ENCODE measurements at places on chromosomes 4 and X.

DNA sequence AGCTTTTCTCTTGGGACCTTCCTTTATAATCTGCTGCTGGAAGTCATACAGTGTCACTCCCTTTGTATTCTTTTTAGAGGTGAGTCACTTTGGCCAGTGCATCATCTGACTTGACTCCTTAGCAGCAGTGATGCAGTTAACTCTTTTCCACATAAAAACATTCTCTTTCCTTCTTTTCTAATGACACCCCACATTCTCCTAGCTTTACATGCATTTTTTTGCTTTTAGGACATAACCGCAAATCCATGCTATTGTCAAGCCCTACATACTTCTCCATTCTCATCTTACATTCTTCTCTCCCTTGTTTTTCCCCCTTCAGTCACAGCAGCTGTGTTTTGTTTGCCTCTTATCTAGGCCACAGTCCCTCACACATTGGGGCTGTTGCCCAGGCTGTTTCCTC lies 55.1 kb downstream of the ZNF330 start:
- DNase-seq = no peak

DNA sequence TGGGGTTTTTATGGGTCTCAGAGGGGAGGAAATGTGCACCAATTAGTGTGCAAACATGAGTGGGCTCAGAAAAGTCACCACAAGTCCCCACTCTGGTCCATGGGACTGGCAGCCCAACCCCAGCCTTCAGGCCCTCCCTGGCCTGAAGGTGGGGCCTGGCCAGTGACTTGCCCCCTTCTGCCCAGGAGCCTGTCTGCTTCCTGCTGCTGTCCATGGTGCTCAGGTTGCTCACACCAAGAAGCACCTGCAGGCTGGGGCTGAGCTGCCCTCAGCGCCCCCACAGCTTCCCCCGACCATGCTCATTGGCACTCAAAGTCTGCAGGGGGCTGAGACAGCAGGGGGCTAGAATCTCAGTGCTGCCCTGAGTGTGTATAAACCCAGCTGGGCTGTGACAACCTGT lies 30.6 kb upstream of the GC start:
- no peak for DNase-seq

DNA sequence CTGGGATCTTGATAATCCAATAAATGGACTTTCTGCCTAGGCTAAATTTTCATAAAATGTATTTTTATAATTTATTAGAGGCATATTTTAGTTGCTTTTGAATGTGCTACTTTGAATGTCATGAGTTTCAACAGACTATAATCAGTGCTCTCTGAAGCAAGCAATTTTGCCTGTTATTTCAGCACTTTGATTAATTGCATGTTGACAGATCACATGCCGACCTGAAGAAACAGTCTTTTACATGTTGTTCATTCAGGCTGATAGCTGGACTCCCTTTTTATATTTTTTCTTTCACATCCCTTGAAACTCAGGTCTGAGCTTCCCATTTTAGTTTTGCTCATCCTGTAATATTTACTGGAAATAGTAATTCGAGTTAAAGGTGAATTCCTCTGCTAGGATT lies 341.0 kb downstream of the NAP1L3 start:
- no peak for DNase-seq

GRCh38 chr4:103046416-103047290 lies 27.1 kb upstream of the SLC9B1 start:
- peak; percentile 62 for DNase-seq

DNA sequence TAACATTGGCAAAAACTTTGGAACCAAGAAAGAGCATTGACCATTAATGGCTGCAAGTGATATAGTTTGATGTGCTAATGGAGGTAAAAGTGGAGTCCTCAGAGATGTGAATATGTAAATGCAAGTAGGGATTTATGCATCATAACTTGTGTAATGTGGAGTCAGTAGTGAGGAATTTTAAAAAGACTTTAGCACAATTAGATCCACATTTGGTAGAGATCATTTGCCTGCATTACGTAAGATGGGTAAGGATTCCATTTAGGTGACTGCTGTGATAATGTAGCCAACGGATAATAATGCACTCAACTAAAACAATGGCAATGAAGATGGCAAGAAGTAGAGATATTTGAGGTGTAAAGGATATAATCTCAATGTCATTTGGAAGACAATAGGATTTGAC lies 1128.4 kb downstream of the ADGRL3 start:
- no peak for DNase-seq

- peak; percentile 91 for DNase-seq
Observed at GRCh38 chr4:18106620-18107019, 85.1 kb upstream of the LCORL start.

DNA sequence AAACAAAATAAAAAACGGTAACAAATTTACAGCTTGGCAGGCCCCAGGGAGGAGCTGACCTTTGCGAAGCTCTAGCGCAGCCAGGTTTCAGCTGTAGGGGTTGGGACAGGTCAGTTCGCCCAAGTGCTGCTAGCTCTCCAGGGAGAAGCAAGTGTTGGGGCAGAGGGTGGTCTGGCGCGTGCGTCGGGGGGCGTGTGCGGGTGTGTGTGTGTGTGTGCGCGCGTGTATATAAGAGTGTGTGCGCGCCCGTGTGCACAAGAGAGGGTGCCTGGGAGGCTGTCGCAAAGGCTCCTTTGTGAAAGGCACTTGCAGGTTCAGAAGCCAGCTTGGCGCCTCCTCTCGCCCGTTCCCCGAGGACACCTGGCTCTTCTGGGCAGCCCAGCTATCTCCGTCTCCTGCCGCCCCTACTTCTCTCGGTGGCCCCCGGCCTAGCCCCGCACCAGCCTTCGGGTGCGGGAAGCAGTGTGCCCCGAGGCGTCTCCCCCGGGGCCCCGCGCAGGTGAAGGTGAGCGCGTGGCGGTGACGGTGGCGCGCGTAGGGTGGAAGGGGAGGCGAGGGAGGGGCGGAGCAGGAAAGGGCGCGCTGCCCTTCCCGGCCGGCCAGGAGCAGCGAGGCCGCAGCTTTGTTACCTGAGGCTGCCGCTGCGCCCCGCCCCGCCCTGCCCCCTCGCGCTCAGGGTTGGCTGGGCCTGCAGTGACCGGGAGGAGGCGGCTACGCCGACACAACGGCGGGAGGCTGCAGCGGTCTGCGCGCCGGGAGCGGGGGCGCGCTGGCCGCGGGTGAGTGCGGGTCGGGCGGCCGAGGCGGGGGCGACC lies at the start of gene FHDC1:
FHDC1 (plus strand) TSS at position 693 of the 815 bp plus-strand sequence. CDS start 6,735 bp downstream, outside the sequence.
- peak; percentile 36 for DNase-seq

GRCh38 chr4:143241892-143242291 lies 57.2 kb downstream of the USP38 start:
- DNase-seq = no peak

- DNase-seq = no peak
Observed at GRCh38 chr4:113447769-113448168, 313.8 kb downstream of the CAMK2D start.

GRCh38 chr4:123617791-123618190 lies 221.2 kb downstream of the SPRY1 start:
- no peak for DNase-seq

GRCh38 chr4:16516796-16517439 lies 290.6 kb upstream of the TAPT1 start:
- peak; percentile 45 for DNase-seq

- DNase-seq = no peak
Observed at GRCh38 chr4:13615161-13615560, 12.4 kb downstream of the BOD1L1 start.

- DNase-seq = no peak
Observed at GRCh38 chr4:80229590-80229989, 32.3 kb downstream of the PRDM8 start.

GRCh38 chr4:6746721-6747293 lies 30.8 kb downstream of the BLOC1S4 start:
- DNase-seq = no peak

DNA sequence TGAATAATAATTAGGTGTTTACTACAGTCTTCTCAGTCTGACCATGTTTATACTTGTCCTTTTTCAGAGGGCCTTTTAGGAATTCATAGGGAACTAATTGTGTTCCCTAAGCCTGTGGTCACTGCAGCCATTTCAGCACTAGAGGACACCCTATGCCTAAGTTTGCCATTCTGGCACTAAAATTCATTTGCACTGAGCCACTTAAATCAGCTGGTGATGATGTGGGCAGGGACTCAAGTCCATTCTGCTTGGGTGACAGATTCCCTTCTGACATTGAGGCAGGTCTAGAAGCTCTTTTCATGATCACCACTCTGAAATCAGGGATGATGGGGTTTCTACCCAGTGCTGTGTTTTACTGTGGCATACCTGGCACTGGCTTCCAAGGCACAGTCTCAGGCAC lies 1178.9 kb upstream of the DIAPH2 start:
- DNase-seq = peak; percentile 1

GRCh38 chr4:8556341-8557150 lies 23.6 kb upstream of the GPR78 start:
- DNase-seq = no peak

GRCh38 chrX:7638078-7638710 lies 204.8 kb upstream of the VCX start:
- no peak for DNase-seq

GRCh38 chr4:159075531-159075932 lies 27.3 kb upstream of the RAPGEF2 start:
- no peak for DNase-seq

DNA sequence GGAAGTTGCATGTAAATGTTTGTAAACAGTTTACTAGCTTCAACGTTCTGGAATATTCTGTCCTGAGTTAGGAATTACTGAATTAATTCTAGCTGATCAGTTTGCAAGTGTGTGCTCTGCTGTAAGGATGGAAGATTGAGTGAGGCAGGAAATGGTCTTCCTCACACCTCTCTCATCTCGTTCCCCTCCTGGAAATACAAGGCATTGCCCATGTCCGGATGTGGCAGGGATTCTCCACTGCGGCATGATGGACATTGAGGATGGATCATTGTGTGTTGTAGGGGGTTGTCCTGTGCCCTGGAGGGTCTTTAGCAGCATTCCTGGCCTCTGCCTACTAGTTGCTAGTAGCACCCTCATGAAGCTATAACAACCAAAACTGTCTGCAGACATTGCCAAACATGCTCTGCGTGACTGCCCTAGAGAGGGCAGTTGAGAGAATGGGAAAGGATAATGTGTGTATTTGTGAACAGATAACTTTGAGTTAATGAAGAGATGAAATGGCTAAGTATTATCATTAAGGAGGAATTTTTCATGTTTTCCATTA lies 12.6 kb downstream of the CA5B start:
- DNase-seq = no peak

DNA sequence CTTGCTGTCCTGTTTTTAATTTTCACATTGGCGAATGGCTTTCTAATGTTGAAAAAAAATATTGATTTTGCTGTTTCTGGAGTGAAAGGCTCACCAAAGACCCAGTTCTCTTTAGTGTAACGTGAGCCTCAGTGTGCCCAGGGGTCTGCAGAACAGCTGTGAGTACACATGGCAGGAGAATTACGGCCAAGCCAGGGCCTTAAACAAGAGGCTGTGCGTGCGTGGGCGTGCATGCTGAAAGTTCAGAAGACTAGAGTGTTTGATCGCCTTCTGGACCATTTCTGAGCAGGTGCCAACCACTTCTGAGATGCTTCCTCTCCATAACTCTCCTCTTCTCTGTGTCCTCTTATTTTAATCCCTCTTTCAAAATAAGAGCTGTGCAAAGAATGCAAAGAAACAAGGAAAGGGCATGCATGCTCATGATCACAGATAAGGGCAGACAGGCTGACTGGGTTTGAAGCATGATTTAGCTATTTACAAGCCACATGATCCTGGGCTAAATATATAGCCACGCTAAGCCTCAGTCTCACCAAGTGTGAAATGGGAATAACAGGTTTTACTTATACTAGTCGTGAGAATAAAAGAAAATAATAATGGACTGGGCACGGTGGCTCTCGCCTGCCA lies 9.9 kb downstream of the PHEX start:
- DNase-seq = no peak

GRCh38 chrX:103356858-103357257 lies 552 bp downstream of the TCEAL9 start:
- peak; percentile 15 for DNase-seq

GRCh38 chr4:7060346-7061150 lies 7.3 kb downstream of the GRPEL1 start:
- no peak for DNase-seq

- peak; percentile 68 for DNase-seq
Observed at GRCh38 chrX:38754102-38754790, 47.0 kb upstream of the MID1IP1 start.

DNA sequence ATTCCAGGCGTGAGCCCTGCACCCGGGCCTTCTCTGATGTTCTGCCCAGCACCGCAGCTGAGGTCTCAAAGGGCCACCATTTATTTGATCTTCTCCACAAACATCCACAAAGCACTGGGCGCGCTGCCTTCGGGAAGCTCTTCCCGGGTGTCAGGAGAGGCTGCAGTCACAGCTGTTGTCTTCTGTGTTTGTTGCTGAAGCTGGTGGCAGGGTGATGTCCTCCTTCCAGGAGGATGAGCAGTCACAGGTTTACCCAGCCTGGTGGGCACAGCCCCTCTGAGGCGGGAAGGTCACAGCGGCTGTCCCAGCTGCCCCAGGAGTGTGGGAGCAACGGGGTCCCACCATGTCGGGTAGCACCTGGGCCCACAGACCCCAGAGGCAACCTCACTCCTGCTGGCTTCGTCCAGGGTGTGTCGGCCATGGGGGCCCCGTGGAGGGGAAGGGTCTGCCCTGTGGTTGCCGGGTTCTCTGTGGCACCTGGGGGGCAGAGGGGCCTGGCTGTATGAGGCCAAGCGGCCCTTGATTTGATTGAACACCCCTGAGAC lies 27.6 kb downstream of the FGFRL1 start:
- DNase-seq = no peak

DNA sequence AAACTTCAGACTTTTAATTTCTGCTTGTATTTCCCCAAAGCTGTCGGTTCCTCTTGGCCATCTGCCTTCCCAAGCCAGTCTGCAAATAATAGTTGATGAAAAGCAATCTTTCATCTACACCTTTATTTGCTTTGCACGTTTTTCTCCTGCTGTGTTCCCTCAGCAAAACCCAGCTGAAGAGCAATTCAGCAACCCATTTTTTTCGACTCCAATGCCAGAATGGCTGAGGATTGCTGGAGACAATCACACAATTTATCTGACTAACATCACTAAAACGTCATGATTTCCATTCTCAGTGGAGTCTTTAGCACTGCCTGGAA lies 94.3 kb downstream of the GPRIN3 start:
- no peak for DNase-seq

DNA sequence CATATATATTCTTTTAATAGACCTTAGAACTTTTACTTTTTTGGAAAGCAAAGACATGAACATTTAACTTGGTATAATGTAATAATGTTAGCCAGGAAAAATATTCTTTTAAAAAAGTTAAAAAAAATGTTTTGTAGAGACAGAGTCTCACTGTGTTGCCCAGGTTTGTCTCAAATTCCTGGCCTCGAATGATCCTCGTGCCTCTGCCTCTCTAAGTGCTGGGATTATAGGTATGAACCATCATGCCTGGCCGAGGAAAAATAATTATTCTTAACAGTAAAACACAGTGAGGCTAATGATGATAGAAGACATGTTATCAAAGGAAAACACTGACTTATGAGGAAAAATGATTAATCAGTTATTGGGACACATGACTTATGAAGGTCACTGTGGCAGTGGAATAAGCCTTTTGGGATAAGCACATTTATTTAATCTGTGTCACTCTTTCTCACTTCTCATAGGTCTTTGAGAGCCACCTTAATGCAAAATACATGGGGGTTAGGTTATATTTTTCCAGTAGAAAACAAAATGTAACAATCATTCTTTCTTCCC lies 6.0 kb upstream of the BMP2K start:
- no peak for DNase-seq
